ENCODE measurements at places on chromosomes 5 and 9.

GRCh38 chr5:137181667-137182066 lies 317.5 kb downstream of the SPOCK1 start:
- DNase-seq: no peak

DNA sequence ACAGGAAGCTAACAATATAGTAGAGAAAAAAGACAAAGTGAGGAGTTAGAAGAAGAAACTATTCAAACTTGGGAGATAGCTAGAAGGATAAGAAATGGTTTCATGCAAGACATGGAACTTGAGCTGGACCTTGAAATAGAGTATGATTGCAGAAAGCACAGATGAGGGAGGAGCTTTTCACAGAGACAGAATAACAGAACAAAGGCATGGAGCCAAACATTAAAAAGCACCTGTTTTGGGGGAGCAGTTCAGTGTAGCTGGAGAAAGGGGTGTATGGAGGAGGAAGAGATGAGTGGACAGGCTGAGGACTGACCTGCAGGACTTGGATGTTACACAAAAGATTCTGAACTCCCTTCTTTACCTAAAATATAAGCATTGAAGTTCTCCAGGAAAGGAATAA lies 25.2 kb downstream of the DTWD2 start:
- DNase-seq: no peak

- no peak for DNase-seq
These were observed 937 bp downstream of the SVEP1 start for GRCh38 chr9:110578575-110579033.

GRCh38 chr9:12818431-12819000 lies 43.7 kb downstream of the LURAP1L start:
- DNase-seq: no peak

DNA sequence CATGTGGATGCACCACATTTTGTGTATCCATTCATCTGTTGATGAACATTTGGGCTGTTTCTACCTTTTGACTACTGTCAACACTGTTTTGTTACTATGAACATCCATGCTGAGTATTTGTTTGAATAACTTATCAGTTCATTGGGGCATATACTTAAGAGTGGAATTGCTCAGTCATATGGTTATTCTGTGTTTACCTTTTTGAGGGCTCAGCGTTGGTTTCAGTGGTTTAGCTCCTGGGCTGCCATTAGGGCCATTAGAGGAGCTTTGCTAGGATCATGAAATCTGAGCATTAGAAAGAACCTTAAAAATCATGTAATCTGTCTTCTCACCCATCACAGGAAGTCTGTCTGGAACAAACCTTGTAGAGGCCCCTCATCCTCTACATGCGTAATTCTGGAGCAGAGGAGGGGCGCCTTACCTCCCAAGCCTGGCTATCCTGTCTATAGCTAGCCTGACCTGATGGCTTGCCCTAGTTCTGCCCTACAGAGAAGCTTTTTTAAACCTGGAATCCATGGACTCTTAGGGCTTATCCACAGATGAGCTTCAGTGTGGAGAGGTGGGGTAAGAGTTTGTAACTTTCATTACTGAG lies 92.9 kb downstream of the PDZD2 start:
- DNase-seq: no peak

Data from uterus (tissue), 4 donors.